Activated CD4-positive, CD25-positive, alpha-beta regulatory T cell treated with anti-CD3 and anti-CD28 coated beads, Interleukin-2, amount 50 U/mL, for 24 hours (primary cell): ENCODE measurements at places on chromosomes 6 and 20.
A peak's percentile ranks its signal among the peaks of the same experiment; 100 is the strongest.

DNA sequence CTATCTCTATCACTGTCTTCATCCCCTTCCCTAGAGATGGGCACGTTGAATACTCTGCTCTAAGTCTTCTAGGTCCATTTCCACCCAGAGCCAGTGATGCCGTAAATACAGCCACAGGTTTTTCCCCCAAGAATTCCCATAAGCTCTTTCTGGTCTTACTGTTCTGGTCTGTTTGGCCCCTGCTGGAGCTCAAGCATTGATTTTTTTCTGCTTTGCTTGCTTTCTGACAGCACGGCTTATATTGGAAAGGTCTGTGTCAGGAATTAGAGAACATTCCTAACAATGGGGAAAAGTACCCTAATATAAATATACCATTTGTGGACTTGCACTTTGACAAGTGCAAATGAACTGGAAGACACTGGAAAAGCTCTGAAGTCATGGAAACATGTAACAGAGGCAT lies 302.6 kb downstream of the TSHZ2 start:
- ATAC-seq = no peak

- ATAC-seq = no peak
These were observed 164.5 kb downstream of the MOXD1 start for GRCh38 chr6:132236744-132237143.

- ATAC-seq = no peak
These were observed 26.1 kb upstream of the HLA-E start for GRCh38 chr6:30463242-30463641.

DNA sequence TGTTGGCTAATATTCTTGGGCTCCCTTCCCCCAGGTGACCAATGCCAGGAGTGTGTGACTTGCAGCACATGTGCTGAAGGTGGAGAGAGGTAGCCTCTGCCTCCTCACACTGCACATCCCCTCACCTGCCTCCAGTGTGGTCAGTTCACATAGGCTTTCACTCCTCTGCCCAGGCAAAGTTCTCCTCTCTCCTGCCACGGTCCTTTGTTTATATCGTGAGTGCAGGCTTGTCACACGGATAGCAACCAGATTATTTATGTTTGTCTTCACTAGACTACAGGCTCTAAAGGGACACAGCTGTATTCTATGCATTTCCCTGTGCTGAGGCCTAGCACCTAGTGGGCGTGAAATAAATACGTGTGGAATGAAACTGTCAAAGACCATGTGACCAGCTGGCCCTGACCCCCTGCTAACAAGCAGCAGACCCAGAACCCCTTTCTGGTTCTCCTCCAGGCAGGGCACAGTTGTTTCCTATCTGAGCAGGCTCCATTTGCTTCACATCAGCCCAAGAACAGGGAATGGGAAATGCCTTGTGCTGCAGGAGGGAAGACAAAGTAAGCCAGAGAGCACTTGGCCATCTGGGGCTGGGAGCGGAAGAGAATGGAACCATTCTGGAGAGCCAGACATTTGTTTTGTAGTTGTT lies 42.3 kb downstream of the UNC5CL start:
- ATAC-seq = no peak

GRCh38 chr20:5751856-5752255 lies 1.7 kb downstream of the SHLD1 start:
- no peak for ATAC-seq

DNA sequence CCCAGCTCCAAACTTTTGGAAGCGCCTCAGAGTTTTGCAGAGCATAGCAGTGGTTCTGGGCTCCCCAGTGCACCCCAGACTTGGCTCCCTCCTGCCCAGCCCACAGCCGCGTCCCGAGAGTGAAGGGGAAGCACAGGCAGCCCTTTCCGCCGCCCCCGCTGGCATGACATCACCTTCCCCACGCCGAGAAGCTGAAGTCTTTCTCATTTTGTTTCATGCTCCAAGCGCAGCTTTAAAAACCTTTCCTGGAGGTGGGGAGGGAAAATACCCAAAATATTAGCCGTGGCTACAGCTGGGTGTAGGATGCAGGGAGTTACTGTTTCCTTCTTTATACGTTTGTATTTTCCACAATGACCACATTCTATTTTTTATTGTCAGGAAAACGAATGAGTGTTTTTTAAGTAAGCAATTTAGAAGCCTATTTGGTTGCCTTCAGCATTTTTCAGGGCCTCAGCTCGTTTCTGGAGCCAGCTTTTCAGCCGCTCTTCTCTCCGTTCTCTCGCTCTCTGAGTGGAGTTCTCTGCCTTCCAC lies 72.9 kb downstream of the SNX5 start:
- ATAC-seq = peak; percentile 78

DNA sequence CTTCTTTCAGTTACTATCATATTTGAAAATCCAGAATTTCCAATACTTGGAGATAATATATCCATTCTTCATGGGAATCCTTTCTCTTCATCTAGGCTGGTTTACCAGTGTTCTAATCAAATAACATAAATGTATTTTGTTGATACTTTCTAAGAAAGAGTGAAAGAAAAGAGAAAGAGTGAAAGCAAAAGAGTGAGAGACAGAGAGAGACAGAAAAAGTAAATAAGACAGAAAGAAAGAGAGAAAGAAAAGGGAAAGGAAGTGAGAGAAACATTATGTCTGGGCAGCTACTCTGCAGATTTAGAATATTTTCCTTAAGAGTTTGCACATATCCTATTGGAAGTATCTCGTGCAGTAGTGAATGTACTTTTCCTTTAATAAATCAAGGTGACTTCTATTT lies 781.0 kb upstream of the GJE1 start:
- no peak for ATAC-seq

GRCh38 chr6:168333039-168333438 lies 13.5 kb upstream of the DACT2 start:
- ATAC-seq = no peak

DNA sequence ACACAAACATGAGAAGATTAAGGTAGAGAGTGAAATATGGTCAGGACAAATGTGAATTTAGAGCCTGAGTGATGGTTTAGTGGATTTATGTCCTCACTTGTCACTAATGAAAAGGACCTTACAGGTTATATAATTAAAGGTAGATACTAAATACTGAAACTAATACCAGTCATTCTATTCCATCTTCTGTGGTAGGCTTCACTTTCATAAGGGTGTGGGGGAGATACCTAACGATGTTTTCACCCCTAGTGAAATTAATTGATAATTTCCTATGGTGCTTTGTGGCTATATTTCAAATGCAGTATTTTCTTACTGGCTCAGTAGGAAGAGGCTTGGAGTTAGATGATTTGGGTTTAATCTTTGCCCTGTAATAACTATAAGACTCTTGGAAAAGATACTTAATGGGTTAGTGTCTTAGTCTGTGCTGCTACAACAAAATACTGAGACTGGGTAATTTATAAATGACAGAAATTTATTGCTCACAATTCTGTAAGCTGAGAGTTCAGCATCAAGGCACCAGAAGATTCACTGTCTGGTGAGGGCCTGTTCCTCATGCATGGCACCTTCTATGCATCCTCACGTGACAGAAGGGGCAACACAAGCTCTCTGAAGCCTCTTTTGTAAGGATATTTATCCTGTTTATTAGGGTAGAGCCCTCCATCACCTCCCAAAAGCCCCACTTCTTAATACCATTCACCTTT lies 21.3 kb downstream of the RNF217 start:
- no peak for ATAC-seq

DNA sequence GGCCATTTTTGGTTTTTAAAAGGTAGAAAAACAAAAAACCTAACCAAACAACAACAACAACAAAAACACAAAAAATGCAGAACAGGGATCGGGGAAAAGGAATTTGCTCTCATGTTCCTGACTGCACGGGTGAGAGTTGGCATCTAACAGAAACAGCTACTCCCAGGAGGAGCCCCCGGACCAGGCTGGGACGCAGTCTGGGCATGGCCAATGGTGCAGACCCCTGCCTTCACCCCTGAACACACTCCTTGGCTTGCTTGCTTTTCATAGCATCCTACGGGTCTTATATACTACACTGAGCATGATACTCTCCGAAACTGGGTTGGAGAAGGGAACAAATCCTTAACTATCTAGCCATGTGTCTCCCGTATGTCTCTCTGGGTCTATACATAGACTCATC lies 587 bp upstream of the MAS1 start:
- no peak for ATAC-seq

DNA sequence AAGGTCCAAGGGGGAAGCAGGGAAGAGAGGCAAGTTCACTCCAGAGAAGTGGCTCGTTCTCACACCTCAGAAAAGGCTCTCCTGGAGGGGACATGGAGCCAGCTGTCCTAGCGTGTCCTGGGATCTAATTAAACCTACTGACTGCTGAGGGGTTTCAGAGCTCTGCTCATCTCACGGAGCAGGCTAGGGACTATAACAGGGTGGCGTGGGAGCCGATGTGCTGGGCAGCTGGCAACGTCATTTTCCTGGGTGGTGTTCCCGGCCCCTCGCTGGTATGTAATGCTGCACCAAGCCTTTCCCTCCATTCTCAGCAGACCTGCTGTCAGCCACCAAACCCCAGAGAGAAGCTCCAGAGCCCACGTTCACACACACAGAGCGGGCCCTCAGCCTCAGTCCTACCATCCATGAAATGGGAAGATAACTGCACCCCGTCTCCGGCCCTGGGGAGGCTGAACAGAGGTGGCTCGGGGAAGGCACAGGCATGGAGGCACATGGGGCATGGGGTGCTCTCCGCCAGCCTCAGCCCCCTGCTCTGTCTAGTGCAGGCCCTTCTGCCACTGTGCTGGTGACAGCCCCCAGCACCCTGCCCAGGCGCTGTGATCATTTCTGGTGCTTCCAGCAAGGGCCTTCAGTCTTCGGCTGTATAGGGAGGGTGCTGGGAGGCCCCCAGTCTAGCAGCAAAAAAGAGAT lies 1.9 kb downstream of the CST7 start:
- ATAC-seq = no peak
